Right ventricle myocardium superior (tissue), 1 donor: ENCODE measurements at places on chromosomes 2 and 18.

DNA sequence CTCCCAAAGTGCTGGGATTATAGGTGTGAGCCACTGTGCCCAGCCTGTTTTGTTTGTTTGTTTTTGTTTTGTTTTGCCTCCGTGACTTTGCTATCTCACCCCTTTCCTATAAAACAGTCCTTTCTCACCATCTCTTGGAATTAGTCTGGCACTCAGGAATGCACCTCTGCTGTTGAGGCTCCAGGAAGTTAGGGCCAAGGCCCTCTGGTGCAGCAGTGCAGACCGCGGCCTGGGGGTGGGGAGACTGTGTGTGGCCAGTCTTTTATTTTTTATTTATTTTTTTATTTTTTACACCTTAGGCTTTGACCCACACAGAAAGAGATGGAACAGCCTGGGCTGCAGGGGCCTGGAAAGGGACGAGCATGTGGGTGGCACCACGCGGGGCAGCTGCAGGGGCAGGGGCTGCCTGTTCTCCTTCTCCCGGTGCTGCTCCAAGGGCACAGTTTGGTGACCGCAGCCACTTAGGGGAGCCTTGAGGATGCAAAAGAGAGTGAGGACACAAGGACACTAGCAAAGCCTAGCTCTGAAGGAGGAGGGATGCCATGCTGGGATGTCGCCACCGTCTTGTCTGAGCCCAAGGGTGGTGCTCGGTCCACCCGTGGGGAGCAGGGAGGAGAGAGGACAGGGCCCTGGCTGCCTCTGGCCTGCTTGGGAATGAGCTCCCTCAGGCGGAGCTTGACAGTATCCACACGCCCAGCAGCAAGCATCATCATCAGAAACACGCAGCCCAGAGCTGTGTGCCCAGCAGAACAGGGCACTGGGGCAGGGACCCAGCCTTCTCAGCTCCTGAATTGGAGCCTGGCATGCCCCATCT lies 19.4 kb upstream of the ALPI start:
- no peak for DNase-seq

GRCh38 chr2:240961910-240962299 lies 36.5 kb upstream of the SNED1 start:
- peak; percentile 26 for DNase-seq

GRCh38 chr2:113120861-113121260 lies 6.5 kb upstream of the IL1RN start:
- no peak for DNase-seq

DNA sequence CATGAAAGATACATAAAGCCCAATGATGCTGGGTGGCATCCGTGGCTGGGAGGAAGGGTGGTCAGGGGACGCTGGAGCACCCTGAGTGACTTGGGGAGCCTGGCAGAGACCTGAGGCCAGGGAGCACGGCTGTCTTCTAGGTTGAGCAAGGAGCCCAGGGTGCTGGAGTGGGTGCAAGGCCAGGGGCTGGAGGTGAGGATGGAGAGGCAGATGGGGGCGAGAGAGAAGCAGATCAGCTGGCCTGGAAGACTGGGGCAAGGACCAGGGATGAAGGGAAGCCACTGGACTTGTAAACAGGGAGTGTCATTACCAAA lies 52.2 kb downstream of the FAM178B start:
- DNase-seq = no peak

DNA sequence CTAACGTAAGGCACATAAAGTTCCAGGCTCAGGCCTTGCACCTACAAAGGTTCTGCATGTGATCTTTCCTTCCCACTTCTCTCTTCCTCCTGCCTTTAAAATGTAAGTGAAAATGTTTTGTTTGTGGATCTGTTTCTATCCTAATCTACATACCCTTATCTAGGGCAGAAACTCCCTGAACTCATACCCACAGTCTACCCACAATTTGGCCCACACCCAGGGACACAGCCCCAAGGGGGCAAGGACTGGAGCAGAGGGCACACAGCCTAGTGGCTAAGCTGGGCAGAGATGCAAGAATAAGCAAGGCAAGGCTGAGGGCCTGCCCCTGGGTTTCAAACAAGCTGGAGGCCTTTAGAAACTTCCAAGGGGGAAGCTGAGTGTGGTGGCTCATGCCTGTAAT lies 71.0 kb downstream of the HS1BP3 start:
- DNase-seq = peak; percentile 60

DNA sequence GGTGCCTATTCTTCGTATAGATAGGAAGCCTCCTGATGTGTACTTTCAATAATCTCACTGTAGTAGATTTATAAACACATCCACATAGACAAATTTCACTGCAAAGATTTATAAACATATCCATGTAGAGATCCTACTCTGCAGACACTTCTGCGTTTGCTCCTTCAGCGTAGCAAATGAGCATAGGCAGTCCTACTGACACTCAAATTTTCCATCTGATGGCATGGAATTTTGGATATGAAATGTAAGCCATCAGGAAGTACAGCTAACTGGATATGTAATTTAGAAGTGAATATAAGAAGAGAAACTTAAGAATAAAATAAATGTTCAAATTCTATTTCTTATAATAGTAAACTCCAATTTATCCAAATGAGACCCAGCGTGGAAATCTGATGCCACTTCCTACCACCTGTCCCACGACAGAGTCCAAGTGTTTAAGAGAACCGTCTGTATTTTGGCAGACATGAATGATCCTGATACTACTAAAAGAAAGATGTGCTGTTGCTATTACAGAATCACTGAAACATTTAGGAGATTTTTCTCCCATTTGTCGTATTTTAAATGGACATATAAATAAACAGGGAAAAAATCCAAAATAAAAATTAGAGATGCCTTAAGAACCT lies 86.0 kb downstream of the DTNA start:
- no peak for DNase-seq

DNA sequence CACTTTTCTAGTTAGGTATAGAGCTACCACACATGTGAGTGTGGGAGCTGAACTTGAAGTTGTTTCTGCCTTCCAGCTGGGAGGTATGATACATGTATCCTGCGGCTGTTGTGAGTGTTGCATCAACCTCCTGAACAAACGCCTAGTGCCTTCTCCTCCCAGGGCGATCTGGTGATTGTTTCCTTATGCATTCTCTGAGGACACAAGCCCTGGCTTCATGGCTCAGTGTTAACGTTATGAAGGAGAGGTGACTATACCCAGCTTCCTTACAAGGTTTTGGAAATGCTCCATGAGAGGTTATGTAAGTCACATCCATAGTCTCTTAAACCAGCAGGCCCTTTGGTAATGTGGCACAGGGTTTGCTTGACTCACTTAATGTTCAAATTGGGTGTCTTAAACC lies 64.9 kb downstream of the SPRED2 start:
- no peak for DNase-seq

DNA sequence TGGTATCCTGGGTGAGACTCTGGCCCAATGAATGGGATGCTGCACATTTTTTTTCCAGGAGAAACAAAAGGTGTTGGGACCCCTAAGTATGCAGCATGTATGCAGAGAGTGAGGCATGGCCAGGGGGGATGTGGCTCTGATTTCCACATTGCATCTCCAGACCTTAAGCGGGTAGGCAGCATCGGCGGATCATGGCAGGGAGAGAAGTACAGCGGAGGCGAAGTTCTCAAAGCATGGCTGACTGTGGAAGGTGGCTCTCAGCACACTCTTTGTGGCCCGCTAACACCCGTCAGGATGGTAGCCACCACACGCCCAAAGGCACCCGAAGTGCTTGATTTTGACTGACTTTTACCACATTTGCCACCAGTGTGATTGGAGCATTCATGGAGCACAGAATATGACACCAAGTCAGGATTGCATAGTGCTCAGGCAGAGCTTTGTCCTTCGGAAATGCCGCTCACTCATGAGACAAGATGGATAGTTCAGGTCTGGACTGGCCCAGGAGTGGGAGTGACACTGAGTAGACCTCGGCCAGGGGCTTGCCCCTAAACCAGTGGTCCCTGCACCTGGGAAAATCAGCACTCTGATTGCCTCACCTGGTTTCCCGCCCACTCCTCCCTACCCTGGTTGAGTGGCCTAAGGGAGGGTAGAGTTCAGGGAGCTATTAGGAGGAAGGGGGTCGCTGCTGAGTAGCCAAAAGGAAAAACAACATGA lies 14.2 kb downstream of the INPP4A start:
- DNase-seq = no peak

DNA sequence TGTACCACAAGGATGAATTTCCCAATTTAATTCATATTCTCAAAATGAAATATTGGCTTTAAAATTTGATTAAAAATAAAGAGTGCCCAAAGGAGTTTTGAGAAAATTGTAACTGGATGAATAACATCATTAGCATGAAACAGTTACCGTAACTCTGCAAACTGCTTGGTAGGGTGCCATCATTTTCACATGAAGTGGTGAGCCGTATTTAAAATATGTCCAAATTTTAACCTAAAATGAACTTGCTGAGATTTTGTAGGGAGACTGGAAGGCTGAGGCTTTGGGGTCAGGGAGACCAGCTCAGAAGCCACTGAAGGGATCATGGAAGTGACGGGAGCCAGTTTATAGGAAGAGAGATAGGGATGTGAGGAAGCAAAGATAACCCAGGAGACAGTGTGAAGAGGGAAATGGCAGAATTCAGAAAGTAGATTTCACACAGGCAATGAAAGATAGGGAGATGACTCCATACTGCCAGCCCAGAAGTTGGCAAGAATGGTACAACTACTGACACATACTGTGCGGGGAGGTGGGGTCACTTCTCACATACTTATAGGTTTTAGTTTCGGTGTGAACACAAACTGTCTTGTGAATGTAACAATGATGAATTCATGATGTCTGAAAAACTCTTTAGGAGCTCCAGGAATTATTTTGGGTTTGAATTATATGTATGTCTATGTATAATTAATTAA lies 53.8 kb downstream of the EFEMP1 start:
- DNase-seq = no peak

GRCh38 chr2:177432703-177433102 lies 40.1 kb downstream of the AGPS start:
- no peak for DNase-seq

DNA sequence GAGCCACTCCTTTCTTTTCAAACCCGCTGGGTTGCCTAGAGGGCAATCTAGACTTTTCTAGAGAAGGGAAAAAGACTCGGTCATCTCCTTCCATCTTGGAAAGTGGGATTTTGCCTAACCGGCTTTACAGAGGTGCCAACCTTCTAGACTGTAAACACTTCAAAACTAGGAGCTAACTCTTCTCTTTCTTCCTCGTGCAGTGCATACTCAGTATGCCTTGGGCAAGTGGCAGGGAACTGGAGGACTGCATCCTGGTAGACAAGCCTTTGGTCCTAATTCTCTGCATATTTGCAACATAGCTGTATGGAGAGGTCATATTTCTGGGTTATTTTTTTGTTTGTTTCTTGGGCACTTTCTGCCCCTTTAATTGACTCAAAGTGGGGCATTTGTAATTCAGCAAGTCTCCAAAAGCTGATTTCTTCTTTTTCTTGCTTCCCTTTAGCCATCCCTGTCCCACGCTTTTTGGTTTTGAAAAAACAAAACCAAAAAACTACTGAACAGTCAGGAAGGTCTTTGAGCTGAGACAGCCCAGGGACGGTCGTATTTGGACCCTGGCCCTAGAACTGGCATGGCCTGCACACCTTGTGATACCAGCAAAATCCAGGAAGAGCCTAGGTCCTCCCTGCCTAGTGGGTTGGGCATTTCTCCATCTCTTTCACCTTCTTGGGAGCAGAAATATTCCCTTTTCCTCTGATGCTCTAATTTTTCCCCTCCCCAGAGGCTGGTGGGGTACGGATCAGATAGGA lies 5.8 kb upstream of the GATA6 start:
- no peak for DNase-seq

DNA sequence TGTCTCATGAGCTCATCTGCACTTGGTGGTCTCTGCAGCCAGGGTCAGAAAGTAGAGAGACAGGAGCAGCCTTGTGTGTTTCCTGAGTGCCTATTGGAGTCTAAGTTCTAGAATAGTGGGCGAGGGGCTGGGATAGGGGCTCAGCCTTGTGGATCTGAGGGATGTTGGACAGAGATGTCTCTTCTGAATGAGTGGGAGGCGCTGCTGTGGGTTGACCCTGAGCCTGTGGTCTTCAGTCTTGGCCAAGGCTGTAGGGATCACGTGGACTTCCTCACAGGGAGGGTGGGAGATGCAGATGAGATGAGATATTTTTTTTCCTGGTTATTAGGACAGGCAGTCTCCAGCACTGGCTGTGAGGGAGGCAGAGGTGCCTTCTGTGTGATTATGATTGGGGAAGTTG lies 61.8 kb downstream of the RNF144A start:
- no peak for DNase-seq

DNA sequence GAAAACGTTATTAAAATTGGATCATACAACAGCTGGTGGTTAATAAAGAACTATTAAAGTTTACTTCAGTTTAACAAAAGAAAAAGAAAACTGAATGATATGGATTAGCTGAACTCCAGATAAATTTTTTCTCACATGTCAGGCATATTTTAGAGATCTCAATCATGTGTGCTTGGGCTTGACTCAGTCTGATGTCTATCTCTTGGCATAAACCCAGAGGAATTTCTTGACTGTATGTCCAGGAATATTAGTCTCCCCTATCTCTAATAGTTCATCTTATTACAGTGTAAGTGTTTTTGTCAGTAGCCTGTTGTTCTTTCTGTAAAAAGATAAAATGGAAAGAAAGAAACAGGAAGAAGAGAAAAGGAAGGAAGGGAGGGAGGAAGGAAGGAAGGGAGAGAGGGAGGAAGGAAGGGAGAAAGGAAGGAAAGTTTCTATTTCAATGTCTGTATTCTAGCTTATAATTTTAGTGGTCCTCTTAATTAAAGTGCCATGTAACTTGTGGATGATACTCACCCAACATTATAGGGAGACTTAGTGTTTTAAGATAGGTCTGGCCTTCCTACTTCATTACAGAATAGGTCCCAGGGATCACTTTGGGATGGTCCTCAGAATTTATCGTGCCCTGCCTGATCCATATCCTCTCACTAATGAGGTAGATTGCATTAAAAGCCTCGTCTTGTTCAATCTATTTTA lies 99.7 kb upstream of the UGP2 start:
- no peak for DNase-seq

DNA sequence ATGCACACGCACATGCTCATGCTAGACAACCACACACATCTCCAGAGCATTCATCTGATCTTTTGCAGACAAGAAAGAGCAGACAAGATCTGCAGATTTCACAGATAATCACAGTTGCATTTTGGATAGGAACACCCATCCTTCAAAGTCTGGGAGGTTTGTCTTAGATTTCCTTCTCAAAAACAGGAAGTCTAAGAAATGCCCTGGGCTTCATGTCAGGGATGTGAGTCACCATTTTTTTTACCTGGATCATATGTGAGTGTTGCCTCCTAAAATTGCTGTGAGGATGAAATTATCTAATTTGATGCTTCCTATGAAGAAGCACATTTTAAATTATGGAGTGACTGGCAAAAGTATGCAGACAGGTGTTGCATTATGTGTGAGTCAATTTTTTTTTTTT lies 46.1 kb downstream of the SRD5A2 start:
- no peak for DNase-seq
